ENCODE measurements at places on chromosomes 12 and 14. TPM values are rescaled to one million over a fixed set of nuclear protein-coding genes. Genes with fewer than 3 reads are reported as not detected.

The ANO2 gene
- 34.6 TPM for total RNA-seq

The AREL1 gene
- total RNA-seq = 31.9 TPM

The IRAK3 gene
- total RNA-seq = 58.9 TPM

The GLT1D1 gene
- total RNA-seq = 4.1 TPM

The ARHGEF40 gene
- 81.1 TPM for total RNA-seq

The KLRC3 gene
- total RNA-seq = not detected

GRCh38 chr14:104393199-104393897 lies 186.2 kb upstream of the C14orf180 start:
- DNase-seq = peak; percentile 89

DNA sequence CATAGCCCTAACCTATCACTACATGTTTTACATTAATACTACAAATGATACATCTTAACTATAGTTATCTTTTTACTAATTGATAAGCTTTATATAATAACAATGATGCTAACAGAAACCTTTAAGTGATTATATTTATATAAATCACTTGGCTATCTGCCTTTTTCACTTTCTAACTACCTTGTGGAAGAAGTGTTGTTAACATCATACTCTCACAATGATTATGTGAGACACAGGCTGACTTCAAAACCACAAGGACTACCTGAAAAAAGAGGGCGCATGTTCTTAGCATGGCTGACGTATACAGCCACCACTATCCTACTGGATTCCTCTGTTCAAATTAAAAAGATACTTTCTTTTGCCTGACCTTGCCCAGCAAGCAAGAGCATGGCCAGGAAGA lies 135.3 kb upstream of the SOX5 start:
- DNase-seq = no peak

DNA sequence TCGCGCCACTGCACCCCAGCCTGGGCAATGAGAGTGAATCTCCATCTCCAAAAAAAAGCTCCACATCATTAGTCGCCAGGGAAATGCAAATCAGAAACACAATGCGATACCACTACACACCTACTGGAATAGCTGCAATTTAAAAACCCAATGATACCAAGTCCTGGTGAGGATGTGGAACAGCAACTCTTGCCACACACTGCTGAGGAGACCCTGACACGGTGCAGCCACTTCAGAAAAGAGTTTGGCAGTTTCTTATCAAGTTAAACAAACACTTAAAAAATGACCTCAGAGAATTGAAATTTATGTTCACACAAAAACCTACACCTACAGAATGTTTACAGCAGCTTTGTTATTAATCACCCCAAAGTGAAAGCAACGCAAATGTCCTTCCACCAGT lies 12.1 kb downstream of the P2RX2 start:
- no peak for DNase-seq

GRCh38 chr12:102504871-102505270 lies 24.5 kb upstream of the IGF1 start:
- no peak for DNase-seq

GRCh38 chr12:106986135-106986534 lies 811 bp downstream of the MTERF2 start:
- DNase-seq = no peak

- DNase-seq = no peak
These were observed 1.7 kb upstream of the KLC1 start for GRCh38 chr14:103627073-103628025.

DNA sequence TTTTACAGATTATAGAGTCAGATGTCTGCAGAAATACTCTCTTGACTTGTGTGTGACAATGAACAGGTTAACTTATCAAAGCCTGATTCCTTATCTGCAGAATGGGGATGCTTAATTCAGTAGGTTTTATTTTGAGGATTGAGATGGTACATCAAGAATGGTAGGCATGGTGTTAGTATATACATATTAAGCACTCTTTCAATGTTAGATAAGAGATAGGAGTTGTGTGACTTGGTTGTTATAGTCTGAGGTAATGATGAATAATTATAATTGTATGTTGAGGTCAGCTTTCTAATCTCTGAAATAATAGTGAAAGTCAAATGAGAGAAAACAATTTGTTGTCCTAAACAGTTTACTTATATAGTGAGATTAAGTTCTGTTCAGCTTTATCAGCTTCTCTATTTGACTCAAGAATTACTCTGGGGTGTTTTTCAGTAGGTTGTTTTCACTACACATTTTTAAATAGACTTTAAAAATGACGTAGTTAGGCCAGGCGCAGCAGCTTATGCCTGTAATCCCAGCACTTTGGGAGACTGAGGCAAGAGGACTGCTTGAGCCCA lies 11.9 kb downstream of the PALS1 start:
- DNase-seq = no peak

DNA sequence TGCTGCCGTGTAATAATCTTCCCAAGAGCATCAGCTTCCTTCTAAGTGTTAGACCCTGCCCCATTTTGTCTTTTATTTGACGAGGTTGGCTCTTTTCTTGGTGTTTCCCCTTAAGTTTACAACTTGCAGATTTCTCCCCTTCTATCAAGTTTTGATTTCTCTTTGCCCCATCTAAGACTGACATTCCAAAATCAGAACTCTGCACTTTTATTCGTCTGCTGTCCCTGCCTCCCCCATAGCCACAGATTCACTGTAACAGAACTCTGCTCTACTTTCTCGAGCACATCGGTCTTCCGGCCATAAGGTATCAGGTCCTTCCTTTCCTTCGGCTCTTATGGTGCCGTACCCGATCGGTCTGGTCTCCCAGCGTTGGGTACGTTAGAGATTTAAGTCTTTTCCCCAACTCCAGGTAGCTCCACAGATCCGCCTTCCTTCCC lies 563 bp downstream of the DCP1B start:
- no peak for DNase-seq

DNA sequence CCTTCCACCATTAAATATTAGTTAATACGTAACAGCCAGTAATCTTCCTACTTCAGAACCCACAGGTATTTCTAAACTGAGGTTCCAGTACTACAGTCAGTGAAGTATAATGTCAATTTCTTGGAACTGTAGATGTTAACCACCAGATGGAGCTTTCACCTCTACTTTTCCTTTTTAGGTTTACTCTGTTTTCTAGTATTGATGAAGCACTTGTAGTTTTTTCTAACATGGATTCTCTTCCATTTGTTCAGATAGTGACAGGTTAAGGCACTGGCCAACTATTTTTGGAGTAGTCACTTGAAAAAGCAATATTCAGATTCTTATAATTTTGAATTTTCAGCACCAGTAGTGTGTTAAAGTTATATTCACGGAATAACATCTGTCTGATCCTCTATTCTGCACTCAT lies 4.6 kb upstream of the SEC23A start:
- no peak for DNase-seq

Data from mesenteric fat pad (tissue), 1 donor.